ENCODE measurements at places on chromosomes 5 and 9. TPM values are rescaled to one million over a fixed set of nuclear protein-coding genes. Genes with fewer than 3 reads are reported as not detected.
A peak's percentile ranks its signal among the peaks of the same experiment; 100 is the strongest.

DNA sequence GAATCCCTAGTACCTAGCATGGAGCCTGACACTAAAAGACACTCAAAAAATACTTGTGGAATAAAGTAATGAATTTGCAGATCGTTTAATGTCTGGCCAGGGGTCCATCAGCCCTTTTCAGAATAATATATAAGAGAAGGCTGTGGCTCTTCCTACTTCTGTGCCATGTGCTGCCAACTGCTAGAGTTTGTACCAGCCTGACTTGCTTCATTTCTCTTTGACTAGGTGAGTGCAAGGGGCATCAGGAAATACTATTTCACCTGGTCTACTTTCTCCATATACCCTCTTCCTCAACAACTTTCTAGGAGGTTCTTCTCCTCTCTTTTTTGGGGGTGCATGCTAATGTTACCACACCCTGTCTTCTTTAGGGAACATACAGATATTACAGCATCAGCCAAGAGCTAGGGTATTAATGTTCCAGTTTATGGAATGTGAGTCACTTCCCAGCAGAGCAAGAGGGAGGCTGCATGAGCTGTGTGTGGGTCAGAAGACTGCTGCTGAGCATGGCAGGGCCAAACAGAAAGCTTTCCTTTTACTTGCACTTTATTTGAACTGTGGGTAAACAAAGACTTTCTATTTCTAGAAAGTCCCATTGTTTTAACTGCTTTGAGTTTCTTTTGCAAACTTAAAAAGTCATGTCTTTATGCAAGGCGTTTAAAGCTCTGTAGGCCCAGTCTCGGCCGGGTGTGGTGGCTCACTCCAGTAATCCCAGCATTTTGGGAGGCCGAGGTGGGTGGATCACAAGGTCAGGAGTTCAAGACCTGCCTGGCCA lies 158.9 kb downstream of the ADAMTSL1 start:
- peak; percentile 80 for DNase-seq

GRCh38 chr9:70263421-70263820 lies 4.6 kb downstream of the SMC5 start:
- no peak for DNase-seq

DNA sequence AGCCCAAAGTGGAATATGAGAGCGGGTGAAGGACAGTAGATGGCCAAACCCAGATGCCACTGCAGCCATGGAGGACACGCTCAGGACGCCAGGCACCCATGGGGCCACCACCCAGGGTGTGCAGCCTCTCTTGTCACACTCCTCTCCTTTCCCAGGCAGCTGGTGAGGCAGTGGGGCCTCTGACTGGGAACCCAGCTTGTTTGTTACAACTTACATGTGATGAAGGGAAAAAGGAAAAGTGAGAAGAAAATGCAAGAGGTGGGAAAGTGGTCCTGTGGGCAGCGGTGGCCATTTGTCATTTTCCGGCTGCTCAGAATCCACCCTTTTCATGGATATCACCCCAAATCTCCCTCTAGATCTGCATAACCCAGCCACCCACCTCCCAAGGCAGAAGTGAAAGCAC lies 62.7 kb upstream of the UNC5A start:
- no peak for DNase-seq

- DNase-seq, result peak; percentile 4
These were observed 545.9 kb upstream of the PTPRD start for GRCh38 chr9:11158676-11159075.

- no peak for DNase-seq
These were observed 69.0 kb upstream of the OTULINL start for GRCh38 chr5:14512574-14512973.

NR6A1 gene
- 2.0 TPM for total RNA-seq
